ENCODE measurements at places on chromosomes 11 and 22. TPM values are rescaled to one million over a fixed set of nuclear protein-coding genes. Genes with fewer than 3 reads are reported as not detected.

The HBE1 gene
- not detected for total RNA-seq

The FAM180B gene
- total RNA-seq, result not detected

The MB gene
- not detected for total RNA-seq

The CARD10 gene
- 57.1 TPM for total RNA-seq

The ENTHD1 gene
- not detected for total RNA-seq

The KIRREL3 gene
- not detected for total RNA-seq
